Peyer's patch (tissue), 4 donors: ENCODE measurements at places on chromosomes 1 and 21. TPM values are rescaled to one million over a fixed set of nuclear protein-coding genes. Genes with fewer than 3 reads are reported as not detected.

Gene CGN
- 154 TPM for total RNA-seq

Gene STK40
- total RNA-seq, result 18.6 TPM

Gene ASTN1
- not detected for total RNA-seq

Gene IFI6
- total RNA-seq, result 17.8 TPM

Gene BNIPL
- total RNA-seq, result 8.4 TPM

Gene HCRTR1
- not detected for total RNA-seq

Gene NLRP3
- total RNA-seq, result not detected

Gene REN
- total RNA-seq, result not detected

Gene OR2M3
- not detected for total RNA-seq

Gene HUNK
- 7.0 TPM for total RNA-seq

Gene MFAP2
- 8.4 TPM for total RNA-seq

Gene S100A2
- not detected for total RNA-seq

Gene WLS
- 140 TPM for total RNA-seq

Gene SLFNL1
- 0.88 TPM for total RNA-seq

Gene RAB13
- 15.5 TPM for total RNA-seq

Gene FAM3B
- total RNA-seq, result 136 TPM

Gene KCNA2
- not detected for total RNA-seq

Gene RPTN
- total RNA-seq, result not detected

Gene TMEM82
- 36.0 TPM for total RNA-seq

Gene TCHH
- 5.8 TPM for total RNA-seq

Gene AVPR1B
- not detected for total RNA-seq

Gene CD1D
- 15.4 TPM for total RNA-seq

Gene CLCA1
- 841 TPM for total RNA-seq

Gene SLC44A3
- 26.4 TPM for total RNA-seq

Gene ITLN2
- 62.0 TPM for total RNA-seq

Gene PRRX1
- total RNA-seq, result 1.9 TPM

Gene C1orf116
- 53.9 TPM for total RNA-seq

Gene SLAMF1
- not detected for total RNA-seq

Gene FCRL6
- not detected for total RNA-seq

Gene NSL1
- total RNA-seq, result 61.9 TPM

Gene AMY2B
- 32.2 TPM for total RNA-seq

Gene PRELP
- 11.6 TPM for total RNA-seq

Gene AKT3
- 11.6 TPM for total RNA-seq

Gene DPYD
- 39.7 TPM for total RNA-seq

Gene S100A9
- 10.2 TPM for total RNA-seq

Gene KIF14
- 0.85 TPM for total RNA-seq

Gene RHOU
- total RNA-seq, result 62.0 TPM

Gene MARK1
- total RNA-seq, result 8.0 TPM

Gene C1orf167
- total RNA-seq, result not detected

Gene KRTAP19-1
- total RNA-seq, result not detected

Gene LPAR3
- total RNA-seq, result 9.1 TPM

Gene CR1
- 1.4 TPM for total RNA-seq

Gene AIRE
- not detected for total RNA-seq

Gene CAMSAP2
- 9.2 TPM for total RNA-seq

Gene TNFRSF9
- 0.66 TPM for total RNA-seq

Gene LCE3E
- total RNA-seq, result not detected

Gene TFF3
- total RNA-seq, result 516 TPM

Gene ADORA1
- total RNA-seq, result 1.5 TPM

Gene BRINP2
- not detected for total RNA-seq

Gene WDTC1
- total RNA-seq, result 49.1 TPM

Gene PTGFRN
- 57.0 TPM for total RNA-seq

Gene LRRN2
- 0.70 TPM for total RNA-seq

Gene KRTAP10-6
- not detected for total RNA-seq

Gene ATP5IF1
- total RNA-seq, result 180 TPM

Gene OR2T2
- total RNA-seq, result not detected

Gene RNU1-3
- under 0.01 TPM for total RNA-seq

Gene LIN9
- 5.4 TPM for total RNA-seq
